Activated B cell treated with CpG ODN at 0.5 μM for 24 hours (primary cell): ENCODE measurements at places on chromosomes 1 and 21. TPM values are rescaled to one million over a fixed set of nuclear protein-coding genes. Genes with fewer than 3 reads are reported as not detected.
A peak's percentile ranks its signal among the peaks of the same experiment; 100 is the strongest.

DNA sequence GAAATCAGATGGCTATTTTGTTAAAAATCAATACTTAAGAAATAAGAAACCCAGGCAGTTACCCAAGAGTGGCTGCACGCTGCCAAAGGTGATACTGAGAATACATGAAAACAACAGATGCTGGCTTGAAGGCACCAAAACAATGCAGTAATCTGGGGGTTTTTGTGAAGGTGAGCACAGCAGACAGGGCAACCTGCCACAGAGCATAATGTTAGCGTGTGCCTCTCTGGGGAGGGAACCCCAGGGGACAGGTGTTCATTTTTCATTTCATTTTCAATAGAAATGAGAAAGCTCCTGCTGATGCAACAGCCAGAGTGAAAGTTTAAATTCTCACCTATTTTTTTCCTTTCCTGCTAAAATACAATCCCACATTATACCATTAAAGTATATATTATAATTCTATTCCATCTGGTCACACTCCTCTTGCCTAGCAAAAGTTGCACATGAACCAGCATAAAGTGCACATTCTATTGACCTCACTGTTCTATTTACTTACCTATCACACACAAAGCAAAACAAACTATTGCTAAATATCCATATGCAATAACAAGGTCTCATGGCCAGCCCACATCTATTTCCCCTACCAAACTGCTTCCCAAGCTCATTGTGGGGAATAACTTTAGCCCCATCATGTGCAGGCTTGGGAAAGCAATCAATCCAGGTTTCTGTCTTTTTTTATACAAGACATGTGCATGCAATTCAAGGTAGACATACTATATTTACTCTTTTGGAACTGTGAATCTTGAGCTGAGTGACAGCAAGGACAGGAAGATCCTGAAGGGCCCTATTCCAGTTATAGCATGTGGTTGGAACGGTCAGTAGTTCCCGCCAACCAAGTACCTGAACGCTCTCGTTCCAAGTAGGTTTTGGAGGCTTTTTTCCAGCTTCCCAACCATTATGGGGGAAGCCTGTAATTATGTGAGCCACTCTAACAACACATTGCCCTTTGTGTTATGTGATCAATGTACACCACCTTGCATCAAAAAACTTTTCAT lies 173.6 kb downstream of the RERE start:
- H3K27me3 ChIP-seq, result no peaks in the 10 kb centered on the region
- H3K4me1 ChIP-seq, result peaks cover 60% of the 10 kb centered on the region
- H3K27ac ChIP-seq, result peak overlapping the region; percentile 85

DNA sequence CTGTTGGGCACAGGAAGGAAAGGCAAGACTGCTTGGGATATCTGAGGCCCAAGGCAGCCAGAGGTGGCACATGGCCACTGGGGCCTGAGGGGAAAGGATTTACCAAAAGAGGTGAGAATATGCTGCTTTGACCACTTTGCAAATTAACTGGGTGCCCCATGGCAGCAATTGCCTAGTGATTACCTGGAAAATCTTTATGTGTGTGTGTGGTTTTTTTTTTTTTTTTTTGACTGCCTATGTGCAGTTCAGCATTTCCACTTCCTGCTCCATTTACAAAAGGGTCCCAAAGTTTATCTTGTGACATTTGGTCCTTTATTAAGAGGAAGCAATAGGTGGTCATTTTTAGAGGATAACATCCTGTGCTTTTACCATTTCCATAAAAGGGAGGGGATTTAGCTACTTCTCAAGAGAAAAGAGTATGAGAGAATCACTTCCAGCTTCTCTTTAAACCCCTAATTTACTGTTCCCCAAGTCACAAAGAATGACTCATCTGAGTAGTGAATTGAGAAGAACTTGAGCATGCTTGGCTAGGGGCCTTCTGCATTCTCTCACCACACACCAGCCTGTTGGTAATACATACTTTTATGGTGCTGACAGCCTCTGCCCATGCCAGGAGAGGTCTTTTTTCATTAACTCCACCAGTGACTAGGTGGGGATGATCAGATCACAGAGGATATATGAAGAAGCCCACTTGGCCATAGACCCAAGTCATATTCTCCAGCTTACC lies 52.1 kb downstream of the SYDE2 start:
- H3K4me1 ChIP-seq, result no peaks in the 10 kb centered on the region
- DNase-seq, result no peak
- no peak overlapping the region for H3K4me3 ChIP-seq
- H3K36me3 ChIP-seq, result no peaks in the 10 kb centered on the region
- peaks cover 4% of the 10 kb centered on the region for H3K27me3 ChIP-seq

- H3K36me3 ChIP-seq, result no peaks in the 10 kb centered on the region
- peaks cover 21% of the 10 kb centered on the region for H3K4me1 ChIP-seq
- H3K27ac ChIP-seq, result no peak overlapping the region
These were observed 12.4 kb downstream of the KCNQ4 start for GRCh38 chr1:40795811-40796586.

DNA sequence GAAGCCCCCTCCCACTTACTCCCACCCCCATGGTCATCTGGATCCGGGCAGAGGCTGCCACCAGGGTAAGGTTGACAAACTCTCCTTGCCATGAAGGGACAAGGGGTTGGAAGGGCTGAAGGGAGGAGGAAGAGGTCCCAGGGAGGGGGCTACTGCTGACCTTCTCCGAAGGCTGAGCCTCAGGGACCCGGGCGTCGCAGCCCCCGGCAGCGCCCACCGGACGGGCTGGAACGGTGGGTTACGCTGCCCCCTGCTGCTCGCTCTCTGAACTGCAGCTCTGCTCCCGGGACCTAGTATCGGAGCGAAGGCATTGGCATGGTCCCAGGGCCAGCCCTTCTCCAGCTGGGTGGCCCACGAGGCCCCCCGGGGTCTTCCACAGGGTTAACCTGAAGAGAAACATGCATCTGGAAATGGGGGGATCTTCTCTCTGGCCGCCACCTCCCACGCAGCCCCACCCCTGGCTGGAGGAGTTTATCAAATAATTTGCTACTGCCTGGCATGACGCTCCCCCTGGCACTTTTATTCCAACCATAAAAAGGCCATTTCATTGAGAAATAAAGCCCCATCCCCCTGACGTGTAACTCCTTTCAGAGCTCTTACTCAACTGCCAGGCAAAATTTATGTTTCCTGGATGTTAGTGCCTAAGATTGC lies 70.4 kb upstream of the TARDBP start:
- H3K27me3 ChIP-seq, result peaks cover 35% of the 10 kb centered on the region
- peak; percentile 50 for DNase-seq
- no peaks in the 10 kb centered on the region for H3K36me3 ChIP-seq
- no peak overlapping the region for H3K27ac ChIP-seq
- no peak overlapping the region for H3K4me3 ChIP-seq

DNA sequence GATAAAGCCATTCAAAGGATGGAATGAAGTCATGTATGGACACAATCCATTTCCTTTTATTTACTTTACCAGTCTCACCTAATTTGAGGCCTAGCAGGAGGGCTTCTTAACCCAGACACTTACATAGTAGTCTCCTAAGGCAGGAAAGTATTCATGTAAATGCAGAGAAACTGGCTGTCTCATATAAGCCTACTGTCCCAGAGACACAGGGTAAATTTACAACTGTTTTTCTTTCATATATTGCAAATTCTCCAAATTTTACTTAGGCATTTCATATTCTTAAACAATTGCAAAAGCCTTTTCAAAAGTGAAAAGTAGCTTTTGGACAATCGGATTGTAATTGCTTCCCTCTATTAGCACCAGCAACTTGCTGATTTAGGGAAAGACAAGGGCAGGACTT lies 29.9 kb downstream of the SPAG17 start:
- H3K27me3 ChIP-seq, result peaks cover 3% of the 10 kb centered on the region
- H3K4me1 ChIP-seq, result no peaks in the 10 kb centered on the region
- no peak overlapping the region for H3K27ac ChIP-seq
- no peak overlapping the region for H3K4me3 ChIP-seq
- DNase-seq, result no peak

GRCh38 chr1:8817412-8818324 lies at the start of gene RERE:
Gene RERE (minus strand): TSS chr1:8817640.
- no peaks in the 10 kb centered on the region for H3K27me3 ChIP-seq
- DNase-seq, result peak; percentile 99
- peaks cover 9% of the 10 kb centered on the region for H3K36me3 ChIP-seq
- peak within 1 kb of the TSS; percentile 94 for H3K4me3 ChIP-seq
- H3K27ac ChIP-seq, result peak within 1 kb of the TSS; percentile 96
- H3K4me1 ChIP-seq, result peaks cover 42% of the 10 kb centered on the region

DNA sequence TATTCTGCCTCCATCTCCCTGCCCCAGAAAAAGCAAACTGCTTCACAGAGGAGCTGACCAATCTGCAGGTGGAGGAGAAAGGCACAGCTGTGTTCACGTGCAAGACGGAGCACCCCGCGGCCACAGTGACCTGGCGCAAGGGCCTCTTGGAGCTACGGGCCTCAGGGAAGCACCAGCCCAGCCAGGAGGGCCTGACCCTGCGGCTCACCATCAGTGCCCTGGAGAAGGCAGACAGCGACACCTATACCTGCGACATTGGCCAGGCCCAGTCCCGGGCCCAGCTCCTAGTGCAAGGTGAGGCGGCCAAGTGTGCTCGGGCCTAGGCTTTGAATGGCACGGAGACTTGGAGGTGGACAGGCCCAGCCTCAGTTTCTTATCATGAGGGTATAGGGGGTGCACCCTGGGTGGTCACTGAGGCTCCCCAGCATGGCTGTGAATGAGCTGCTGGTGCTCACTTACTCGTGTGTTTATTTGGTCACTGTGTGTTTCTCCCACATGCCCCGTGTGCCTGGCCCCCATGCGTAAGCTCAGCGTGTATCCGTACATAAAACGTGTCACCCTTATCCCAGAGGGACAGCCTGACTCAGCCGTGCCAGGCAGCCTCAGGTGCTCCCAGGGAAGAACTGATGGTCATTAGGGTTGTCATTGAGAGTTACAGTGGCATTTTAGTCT lies 75.8 kb downstream of the OBSCN start:
- no peak overlapping the region for H3K27ac ChIP-seq
- H3K4me3 ChIP-seq, result no peak overlapping the region
- no peaks in the 10 kb centered on the region for H3K27me3 ChIP-seq
- H3K36me3 ChIP-seq, result peaks cover 12% of the 10 kb centered on the region

- peaks cover 40% of the 10 kb centered on the region for H3K4me1 ChIP-seq
- H3K36me3 ChIP-seq, result no peaks in the 10 kb centered on the region
- no peaks in the 10 kb centered on the region for H3K27me3 ChIP-seq
These were observed 95.5 kb upstream of the SGIP1 start for GRCh38 chr1:66438501-66438900.

- no peaks in the 10 kb centered on the region for H3K36me3 ChIP-seq
- no peaks in the 10 kb centered on the region for H3K27me3 ChIP-seq
- no peak overlapping the region for H3K4me3 ChIP-seq
- H3K27ac ChIP-seq, result no peak overlapping the region
- DNase-seq, result no peak
These were observed 10.6 kb downstream of the PDZK1 start for GRCh38 chr1:145696630-145696960.

GRCh38 chr1:178047403-178048093 lies 46.4 kb upstream of the RASAL2 start:
- H3K4me3 ChIP-seq, result no peak overlapping the region
- no peaks in the 10 kb centered on the region for H3K4me1 ChIP-seq
- no peak overlapping the region for H3K27ac ChIP-seq
- H3K36me3 ChIP-seq, result no peaks in the 10 kb centered on the region
- no peak for DNase-seq

DNA sequence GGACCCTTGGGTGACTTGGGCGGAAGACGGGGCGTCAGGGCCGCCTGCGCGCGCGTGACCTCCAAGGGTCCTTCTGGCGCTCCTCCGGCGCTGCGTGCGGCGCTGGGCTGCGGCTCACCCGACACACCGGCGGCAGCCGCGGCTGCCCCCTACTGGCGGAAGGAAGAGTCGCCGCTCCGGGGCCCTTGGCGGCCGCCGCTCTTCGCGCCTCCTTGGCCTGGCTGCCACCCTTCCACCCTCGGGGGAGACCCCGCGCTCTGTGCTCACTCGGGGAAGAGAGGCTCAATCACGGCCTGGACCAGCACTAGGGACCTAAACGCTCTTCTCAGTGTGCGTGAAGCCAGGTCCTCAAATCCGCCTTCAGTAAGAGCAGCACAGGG lies 89.7 kb downstream of the DMRTA2 start:
- no peaks in the 10 kb centered on the region for H3K36me3 ChIP-seq
- peak overlapping the region; percentile 30 for H3K4me3 ChIP-seq
- H3K27me3 ChIP-seq, result peaks cover 32% of the 10 kb centered on the region
- peak; percentile 21 for DNase-seq
- peaks cover 3% of the 10 kb centered on the region for H3K4me1 ChIP-seq

DNA sequence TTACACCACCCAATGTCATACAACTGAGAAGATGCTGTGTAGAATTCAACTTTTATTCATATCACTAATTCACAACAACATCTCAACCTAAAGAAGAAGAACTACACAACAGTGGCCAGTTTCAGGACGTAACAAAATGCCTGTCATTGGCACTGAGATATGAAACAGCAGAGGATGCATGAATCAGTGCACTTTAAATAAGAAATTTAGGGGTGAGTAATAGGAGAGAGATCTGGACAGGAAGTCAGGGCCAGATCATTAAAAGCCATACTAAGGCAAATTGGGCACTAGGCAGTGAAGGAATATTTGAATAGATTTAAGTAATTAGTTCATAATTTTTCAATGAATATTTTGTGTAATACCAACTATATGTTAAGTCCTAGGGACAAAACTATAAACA lies 510.5 kb downstream of the PLPP3 start:
- no peak overlapping the region for H3K4me3 ChIP-seq
- no peak overlapping the region for H3K27ac ChIP-seq
- no peak for DNase-seq
- H3K27me3 ChIP-seq, result peaks cover 2% of the 10 kb centered on the region
- no peaks in the 10 kb centered on the region for H3K36me3 ChIP-seq
- H3K4me1 ChIP-seq, result no peaks in the 10 kb centered on the region

DNA sequence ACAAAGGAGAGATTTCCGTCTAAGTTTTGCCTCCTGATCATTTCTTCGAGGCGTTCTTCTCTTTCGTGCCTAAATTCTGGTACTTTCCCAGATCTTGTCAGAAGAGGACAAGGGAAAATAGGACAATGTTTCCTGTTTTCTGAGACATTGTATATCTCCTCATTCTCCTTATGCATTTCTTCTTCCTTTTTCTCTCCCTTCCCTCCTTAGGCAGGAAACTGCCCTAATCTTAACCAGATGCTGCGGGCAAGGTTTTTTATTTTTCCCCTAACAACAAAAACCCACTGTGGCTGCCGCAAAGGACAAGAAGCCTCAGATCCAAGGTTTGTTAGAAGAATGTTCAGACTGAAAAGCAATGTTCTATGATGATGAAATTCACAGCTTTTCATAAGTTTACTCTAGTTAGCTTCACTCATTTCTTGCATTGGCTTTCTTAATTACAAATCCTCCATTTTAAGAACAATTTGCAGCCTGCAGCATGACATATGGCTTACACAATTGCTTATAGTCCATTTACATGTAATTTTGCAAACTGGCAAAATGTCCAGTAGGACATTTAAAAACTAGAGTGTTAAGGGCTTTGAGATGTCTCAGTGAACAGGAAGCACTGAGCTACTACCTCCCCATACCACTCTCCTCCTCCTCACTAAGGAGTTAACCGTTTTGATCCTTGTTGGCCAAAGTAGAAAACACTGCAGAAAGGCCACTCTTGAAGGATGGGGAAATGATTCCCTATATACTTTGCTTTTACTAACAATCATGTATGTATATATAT lies 624 bp downstream of the CTSK start:
- H3K27me3 ChIP-seq, result no peaks in the 10 kb centered on the region
- peak overlapping the region; percentile 3 for H3K4me3 ChIP-seq
- peaks cover 6% of the 10 kb centered on the region for H3K4me1 ChIP-seq
- H3K27ac ChIP-seq, result no peak overlapping the region
- H3K36me3 ChIP-seq, result peaks cover 6% of the 10 kb centered on the region

Gene OVAAL
- not detected in 2 replicates for total RNA-seq

Gene FAM229A
- total RNA-seq, result 7.6 and 11.7 TPM in 2 replicates

Gene CHI3L2
- 19.6 and 23.6 TPM in 2 replicates for total RNA-seq

Gene MPL
- not detected in 2 replicates for total RNA-seq

Gene LCA5L
- total RNA-seq, result 0.33 and 0.86 TPM in 2 replicates

Gene ANKRD45
- total RNA-seq, result not detected in 2 replicates

Gene SIPA1L2
- total RNA-seq, result 0.13 and 0.20 TPM in 2 replicates
